ENCODE measurements at places on chromosomes 7 and 10.

DNA sequence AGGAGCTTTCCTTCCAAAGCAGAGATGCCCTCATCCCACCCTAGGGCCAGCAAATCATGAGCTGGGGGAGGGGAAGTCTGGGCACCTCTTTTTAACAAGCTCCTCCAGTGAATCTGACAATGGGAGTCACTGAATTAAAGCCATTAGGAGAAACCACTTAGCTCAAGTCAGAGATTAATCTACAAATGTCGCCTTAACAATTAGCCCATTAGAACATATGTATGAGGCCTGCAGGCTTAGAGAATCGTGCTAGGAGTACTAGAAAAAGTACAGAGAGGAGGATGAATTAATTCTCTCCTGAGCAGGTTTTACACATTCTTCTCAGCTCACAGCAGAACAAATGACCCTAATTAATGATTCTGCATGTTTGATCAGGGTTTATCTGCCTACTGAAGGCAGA, 381.3 kb downstream of the KCNMA1 start:
- DNase-seq: no peak

DNA sequence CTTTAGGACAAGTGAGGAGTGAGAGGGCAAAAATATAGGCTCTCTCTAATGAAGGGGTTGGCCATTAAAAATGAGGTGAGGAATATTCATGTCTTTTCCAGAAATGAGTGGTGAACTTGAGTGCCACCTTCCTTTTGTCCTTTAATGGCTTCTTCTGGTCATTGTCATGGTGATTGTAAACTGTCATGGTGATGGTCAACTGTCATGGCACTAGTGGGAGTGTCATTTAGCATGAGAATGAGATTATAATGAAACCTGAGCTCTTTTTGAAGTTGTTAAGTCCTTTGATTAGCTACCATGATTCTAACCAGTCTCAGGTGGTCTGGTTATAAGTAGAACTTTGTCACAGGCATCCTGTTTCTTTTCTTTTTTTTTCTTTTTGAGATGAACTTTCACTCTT, 524.4 kb downstream of the NEBL start:
- no peak for DNase-seq

DNA sequence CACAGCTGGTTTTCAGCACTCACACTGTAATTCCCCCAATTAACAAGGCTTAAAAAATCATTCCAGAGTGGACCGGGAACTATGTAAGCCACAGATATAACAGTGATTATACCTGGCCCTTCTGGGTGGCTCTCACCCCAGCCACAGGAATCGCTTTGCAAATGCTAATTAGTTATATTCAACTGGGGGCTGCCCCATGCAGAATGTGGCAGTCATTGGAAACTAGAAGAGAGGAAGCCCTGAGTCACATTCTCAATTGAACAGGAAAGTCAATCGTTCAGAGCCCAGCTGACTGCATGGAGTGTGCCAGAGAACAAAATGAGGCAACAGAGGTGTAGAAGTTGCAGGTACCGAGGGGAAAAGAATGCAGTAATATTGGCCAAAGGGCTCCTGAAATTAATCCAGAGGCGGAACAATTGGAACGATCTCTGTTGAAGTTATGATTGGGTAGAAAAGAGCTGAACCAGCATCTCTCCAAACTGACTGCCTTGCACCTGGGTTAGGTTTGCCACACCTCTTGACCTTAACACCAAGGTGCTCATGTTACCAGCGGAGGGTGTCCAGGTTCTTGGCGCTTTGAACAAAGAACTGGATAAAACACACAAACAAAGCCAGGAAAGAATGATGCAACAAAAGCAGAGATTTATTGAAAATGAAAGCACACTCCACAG, 909.7 kb upstream of the AUTS2 start:
- no peak for DNase-seq

- no peak for DNase-seq
These were observed 37.2 kb downstream of the CYCS start for GRCh38 chr7:25087855-25088254.

DNA sequence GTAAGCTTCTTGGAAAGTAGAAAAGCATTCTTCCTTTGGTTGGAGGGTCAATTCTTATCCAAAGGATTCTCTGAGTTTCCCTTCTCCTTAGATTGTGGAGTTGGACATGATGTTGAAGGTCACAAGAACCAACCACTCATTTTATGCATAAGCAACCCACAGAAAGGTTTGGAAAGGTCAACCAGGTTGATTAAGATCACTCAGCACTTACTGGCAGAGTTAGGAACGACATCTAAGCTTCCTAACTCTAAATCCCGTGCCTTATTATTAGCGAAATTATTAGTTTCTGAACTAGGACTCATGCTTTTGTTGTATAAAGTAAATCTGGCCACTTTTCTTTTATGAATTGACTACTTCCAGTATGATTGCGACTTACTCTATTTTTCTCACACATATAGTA, 137.0 kb upstream of the MINDY3 start:
- DNase-seq: no peak

DNA sequence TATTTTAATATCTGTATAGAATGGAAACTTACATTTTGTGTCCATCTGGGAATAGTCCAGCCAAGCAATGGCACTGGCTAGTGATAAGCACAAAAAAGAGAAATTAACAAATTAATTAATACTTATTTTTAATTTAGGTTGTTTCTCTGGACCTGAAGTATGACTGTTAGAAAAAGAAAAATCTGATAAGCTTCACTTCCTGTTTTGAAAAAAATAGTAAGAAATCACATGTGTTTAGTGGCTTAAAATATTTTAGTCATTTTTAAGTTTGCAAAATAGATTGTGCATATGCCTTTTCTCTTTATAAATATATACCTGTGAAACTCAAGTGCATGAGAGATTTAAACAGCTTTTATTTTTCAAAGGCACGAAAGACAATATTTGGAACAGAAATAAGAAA, 50.1 kb upstream of the CREB5 start:
- no peak for DNase-seq

DNA sequence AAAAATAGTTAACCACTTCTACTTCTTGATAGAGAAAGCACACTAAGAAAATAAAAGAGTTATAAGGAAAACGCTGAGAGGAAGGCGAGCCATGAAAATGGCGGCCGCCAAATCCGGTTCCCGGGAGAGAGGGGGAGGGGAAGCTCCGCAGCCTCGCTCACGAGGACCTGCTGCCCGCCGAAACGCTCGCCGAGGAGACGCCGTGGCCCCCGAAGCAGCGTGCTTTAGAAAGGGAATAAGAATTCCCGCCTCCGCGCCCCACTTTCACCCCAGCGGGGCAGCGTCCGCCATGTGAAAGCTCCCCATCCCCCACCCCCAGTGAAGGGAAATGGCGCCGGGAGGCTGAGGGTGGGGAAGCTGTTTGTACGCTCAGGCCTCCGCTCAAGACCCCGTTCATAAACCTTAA, 505 bp downstream of the HNRNPA2B1 start:
- DNase-seq: no peak

- peak; percentile 70 for DNase-seq
These were observed 112.7 kb downstream of the SLIT1 start for GRCh38 chr10:97072851-97073665.

DNA sequence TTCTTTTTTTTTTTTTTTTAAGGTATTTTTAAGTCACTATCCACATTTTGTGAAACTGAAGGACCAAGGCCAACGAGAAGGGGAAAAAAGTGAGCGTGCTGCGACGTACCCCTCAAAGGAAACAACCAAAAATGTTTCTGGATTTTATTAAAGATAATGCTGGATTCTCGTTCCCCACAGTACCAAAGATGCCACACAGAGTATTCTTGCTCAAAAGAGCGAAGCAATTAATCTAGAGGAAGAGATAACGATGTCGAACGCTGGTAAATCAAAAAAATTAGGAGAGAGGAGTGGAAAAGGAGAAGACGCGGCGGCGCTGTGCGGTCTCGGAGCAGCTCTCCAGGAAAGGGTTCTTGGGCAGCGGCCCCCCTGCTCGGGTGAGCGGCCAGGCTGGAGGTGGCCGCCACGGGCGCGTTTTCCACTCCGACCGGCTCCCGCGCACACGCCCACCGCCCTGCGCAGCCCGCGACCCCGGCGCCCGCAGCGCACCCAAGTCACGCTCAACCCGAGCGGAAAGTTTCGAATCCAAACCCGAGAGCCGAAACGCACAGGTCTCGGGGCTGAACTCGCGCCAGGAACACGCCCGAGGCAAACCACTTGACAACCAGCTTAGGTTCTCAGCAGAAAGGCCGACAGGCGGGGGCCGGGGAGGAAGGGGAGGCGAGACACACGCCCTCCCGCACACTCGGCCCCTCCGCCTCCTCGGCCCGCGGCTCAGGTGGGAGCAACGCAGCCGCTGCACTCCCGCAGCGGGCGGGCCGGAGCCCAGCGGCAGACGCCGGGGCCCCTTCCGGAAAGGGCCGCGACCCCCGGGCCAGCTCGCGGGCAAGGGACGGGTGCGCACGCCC, 989 bp downstream of the SRPK2 start:
- peak; percentile 12 for DNase-seq

DNA sequence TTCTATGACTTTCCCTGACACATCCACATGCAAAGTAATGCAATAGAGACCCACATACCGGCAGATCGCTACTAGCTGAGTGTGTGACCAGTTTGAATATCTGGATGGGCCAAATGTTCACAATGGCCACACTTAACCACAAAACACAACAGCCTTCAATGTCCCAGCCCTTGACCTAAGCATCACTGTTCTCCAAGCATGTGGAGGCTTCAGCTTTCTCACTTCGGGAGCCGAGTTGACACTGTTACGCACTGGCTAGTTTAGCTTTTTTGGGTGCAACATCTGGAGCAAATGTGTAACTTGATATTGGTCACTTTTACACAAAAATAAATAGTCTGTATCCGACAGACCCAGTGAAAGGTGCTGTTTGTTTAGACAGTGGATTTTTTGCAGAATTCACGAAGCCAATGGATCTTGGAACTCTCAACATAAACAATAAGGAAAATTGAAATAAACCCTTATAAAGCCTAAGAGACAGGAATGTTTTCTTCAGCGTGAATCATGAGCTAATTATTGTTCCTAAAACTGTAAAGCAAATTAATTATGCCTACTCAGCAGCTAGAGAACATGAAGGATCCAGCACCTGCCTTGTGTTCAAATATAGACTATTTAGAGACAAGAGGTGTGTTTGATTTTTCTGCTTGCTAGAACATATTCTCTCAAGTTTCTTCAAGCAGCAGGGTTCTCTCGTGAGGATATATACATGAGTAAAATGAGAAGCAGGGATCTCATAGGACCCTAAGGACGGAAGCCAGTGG, 117.6 kb upstream of the JCAD start:
- no peak for DNase-seq

GRCh38 chr10:90530521-90530920, 327.3 kb downstream of the HTR7 start:
- no peak for DNase-seq

DNA sequence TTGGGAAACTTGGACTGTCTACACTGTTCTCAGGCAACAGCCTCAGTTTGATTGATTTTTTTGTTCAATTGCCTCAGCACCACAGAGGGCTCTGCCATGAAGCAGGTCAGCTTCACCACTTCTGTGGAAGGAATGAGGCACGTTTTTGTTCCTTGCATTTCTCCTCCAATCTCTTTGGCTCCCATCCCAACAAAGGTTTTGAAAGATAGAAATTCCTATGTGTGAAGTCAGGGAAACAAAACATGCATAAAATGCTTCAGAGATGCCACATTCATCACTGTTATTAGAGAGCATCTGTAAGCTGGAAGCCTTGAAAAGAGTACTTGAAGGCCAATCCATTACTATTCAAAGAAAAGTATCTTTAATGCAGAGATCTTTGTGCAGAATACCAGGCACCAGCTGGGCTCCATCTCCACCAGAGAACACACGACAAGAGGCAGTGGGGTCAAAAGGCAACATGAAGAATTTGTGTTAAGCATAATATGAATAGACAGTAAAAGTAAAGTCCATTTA, 249.1 kb upstream of the LYZL1 start:
- no peak for DNase-seq

- no peak for DNase-seq
These were observed 49.3 kb upstream of the NCAPG2 start for GRCh38 chr7:158753900-158754299.

DNA sequence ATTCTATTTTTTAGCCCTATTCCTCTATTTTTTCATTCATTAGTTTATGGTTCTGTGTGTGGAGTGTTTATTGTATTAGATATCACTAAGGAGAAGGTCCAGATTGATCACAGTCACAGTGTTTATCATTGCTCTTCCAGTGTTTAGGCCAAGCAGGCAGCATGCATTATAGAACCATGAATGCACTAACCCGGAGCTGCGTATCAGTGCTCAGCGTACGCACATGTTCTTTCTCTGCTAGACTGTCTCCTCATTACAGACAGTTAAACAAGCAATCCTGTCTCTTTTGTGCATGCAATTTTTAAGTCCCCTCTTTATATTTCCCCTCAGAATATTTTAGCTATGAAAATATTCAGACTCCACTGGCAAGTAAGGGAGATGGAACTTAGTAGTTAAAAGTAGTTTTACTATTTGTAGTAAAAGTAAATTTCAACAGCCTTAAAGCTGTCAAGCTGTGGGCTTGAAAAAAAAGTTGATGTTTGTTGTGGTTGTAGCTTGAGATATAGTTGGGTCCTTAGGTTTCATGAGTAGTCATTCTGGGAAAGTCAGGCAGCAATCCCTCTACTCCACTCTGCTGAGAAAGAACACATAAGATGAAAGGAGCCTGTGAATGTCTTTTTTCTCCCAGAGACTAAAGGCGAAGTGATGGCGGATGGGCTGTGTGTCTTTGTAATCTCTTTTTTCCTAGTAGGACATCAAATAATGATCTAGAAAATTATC, 260.4 kb downstream of the CDK14 start:
- no peak for DNase-seq

DNA sequence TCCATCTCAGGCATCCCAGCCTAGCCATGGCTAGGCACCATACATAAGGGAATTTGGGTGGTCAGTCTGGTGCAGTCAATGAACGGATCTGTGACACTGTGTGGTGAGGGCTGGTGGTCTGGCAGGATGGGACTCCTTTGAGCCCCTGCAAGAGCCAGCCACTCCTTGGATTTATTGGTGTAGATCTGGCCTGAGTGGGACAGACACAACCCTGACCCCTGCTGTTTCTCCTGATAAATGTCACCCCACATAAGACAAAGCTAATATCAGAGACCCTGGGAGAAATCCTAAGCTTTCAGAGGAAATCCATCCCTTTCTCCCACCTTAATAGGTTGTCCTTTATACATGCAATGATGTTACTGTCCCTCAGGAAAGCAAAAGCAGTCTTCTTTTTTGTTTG, 2.3 kb downstream of the FBXO24 start:
- no peak for DNase-seq

- no peak for DNase-seq
These were observed 733.5 kb downstream of the ZWINT start for GRCh38 chr10:55627501-55628051.

DNA sequence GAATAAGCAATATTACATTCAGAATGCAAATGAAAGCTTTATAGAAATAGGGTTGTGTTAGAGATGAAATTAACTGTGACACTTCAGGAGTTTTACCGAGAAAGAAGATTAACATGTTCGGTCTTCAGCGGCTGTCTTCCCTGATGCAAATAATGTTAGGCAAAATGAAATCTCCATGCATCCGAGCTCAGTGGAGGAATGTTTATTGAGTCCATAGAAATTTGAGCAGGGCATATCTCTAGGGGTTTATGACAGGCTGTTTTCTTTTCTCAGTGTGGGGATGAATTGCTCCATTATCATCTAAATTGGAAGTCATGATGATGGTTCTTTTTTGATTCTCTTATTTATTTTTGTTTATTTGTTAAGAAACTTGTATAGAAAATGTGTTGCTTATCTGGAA, 31.7 kb downstream of the DYNC1I1 start:
- no peak for DNase-seq

Data from CMK (cell line).